GM13977 (cell line): ENCODE measurements at places on chromosomes 1 and 21.

DNA sequence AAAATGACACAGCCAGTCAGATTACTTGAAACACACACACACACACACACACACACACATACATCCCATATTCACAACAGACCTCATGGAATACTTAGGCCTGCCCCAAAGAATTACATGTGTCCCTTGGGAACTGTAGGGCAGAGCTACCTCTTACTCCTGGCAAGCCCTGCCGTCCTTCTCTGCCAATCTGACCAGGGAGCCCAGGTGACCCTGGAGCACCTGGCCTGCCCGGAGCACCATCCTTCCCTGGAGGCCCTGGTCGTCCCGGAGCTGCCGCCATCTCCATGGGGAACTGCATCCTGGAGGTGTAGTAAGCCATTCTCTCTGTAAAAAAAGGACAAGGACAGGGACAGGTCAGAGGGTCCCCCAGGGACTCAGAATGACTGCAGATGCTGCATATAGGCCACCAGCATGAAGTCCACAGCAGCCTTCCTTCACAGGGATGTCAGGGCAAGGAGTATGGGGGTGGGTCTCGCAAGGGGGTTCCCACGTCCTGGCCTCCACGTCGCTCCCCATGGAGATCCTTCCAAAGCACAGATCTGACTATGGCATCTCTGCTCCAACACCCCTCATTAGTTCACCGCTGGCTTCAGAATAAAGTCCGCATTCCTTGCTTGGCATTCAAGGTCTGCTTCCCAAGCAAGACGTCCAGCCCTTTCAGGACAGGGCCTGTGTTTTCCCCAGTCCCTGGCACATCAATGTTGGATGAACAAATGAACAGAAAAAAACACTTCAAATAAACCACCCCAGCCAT, 9.2 kb upstream of the PEF1 start:
- no peak for DNase-seq

DNA sequence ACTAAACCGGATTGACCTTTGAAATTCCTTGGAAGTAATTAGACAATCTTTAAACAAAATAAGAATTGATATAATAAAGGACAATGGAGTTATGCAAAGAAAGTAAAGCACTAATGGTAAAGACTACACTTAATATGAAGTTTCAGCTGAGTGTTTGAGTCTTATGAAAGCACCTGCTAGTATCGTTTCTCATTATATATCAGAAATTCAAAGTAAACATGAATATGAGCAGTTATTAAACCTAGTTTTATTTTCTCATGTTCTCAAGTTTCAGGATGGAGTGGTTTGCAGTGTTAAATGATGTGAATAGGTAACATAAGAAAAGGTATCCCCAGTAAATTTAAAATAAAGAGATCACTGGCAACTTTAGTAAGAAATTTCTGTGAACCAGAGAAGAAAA, 188.6 kb downstream of the ZP4 start:
- DNase-seq: no peak

GRCh38 chr21:31887391-31887841, 14.6 kb downstream of the HUNK start:
- no peak for DNase-seq

GRCh38 chr1:195097316-195097715, 1510.9 kb downstream of the KCNT2 start:
- DNase-seq: no peak

GRCh38 chr1:201347498-201348210, 29.8 kb downstream of the TNNT2 start:
- DNase-seq: no peak

GRCh38 chr1:94978401-94978800, 51.5 kb upstream of the CNN3 start:
- DNase-seq: no peak

DNA sequence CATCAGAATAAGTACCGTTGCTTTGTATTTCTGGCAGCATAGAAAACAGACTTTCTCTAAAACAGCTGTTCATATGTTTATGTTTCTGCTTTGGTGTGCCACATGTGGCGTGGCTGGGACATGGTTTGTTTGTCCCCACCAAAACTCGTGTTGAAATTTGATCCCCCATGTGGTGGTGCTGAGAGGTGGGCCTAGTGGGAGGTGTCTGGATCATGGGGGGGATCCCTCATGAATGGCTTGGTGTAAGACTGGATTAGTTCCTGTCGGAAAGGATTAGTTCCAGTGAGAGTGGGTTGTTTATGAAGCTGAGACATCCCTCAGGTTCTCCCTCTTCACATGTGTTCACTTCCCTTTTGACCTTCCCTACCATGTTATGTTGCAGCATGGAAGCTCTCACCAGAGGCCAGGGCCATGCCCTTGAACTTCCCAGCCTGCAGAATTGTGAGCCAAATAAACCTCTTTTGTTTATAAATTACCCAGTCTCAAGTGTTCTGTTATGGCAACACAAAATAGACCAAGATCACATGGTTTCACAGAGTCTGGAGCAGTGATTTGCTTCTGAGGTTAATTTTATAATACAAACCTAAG, 17.9 kb upstream of the H3-3A start:
- no peak for DNase-seq

DNA sequence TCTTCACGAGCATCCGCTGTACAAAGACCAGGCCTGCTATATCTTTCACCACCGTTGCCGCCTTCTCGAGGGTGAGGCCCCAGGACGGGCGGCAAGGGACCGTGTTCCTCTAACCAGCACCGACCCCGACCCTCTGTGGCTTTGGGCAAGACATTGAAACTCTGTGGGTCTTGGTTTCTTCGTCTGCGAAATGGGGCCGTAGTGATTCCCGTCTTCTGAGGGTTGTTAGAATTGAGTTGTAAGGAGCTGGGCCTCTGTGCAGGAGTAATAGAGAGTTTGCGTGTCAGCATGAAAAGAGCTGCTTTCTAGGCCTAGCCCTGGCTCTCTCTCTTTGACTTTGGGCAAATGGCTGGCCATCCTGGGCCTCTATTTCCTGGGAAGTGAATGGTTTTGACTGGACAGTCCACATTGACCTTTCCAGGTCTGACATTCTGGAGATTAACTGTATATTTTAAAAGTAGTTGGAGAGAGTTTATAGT, 591 bp downstream of the MRPL37 start:
- DNase-seq: peak; percentile 39

GRCh38 chr21:38048167-38048566, 131.9 kb upstream of the KCNJ6 start:
- DNase-seq: no peak

DNA sequence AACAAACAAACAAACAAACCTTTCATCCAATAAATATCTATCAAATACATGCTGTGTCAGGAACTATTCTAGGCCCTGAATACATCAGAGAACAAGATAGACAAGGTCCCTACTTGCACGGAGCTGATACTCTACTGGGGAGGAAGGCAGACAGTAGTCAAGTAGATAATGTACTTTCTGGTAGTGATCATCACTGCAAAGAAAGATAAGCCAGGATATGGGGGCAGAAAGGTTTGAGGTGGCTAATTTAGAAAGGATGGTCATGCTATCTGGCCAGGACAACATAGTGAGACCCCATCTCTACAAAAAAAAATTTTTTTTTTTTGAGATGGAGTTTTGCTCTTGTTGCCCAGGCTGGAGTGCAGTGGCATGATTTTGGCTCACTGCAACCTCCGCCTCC, 9.3 kb upstream of the MEX3A start:
- no peak for DNase-seq

- DNase-seq: no peak
Observed at GRCh38 chr1:116605315-116605714, 34.5 kb upstream of the CD58 start.

- no peak for DNase-seq
Observed at GRCh38 chr1:154931940-154932487, 4.5 kb downstream of the PMVK start.

DNA sequence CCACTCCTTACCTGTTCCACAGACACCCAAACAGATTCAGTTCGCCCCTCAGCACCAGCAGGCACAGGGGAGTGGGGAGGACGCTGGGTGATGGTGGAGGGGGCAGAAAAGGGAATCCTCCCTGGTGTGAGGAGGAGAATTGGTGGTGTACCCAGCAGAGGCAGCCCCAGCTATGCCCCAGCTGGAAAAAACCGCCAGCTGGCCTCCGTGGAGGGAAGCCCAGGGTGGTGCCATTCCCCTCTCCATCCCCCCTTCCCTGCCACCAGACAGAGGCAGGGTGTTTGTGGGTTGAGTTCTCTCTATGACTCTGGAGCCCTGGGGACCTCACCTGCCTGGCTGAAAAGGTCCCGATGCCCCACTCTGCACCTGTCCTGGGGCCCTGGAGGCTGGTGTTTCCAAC, 27.9 kb downstream of the OPTC start:
- DNase-seq: no peak

GRCh38 chr1:25703041-25703440, 86.5 kb downstream of the MAN1C1 start:
- DNase-seq: no peak

DNA sequence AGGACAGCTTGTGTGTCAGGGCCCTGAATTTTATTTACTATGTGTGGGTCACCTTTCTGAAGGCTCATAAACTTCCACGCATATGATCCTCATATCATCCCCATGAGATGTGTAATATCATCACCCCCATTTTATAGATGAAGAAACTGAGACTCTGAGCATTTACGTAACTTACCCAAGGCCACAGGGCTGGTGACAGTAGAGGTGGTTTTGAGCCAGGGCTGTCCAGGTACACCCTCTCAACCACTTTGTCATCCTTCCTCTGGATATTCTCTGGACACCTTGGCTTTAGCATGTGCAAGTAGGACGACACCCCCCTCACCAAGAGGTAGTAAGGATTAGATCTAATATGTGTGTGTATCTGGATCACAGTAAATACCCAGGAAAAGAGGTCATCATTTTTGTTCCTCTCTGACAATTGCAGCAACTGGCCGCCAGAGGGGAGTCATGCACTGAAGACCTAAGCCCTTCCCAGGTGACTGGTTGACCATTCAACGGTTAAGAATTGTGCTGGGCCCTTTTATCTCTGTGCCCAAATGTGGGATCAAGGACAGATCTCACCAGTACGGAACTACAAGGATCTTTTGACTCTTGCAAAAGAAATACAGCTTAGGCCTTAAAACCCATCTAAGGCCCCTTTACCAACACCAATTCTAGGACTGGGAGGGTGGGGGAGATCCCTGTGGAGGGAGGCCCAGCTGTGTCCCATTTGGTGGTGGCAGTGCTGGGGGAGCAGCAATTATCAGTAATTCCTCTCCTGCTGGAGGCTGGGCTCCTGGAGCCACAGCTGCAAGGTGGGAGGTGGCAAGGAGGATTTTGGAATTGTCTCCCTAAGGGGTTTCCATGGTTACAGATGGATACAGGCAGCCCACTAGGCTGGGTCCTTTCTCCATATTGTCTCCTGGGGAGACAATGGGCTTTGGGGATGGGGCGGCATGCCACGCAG, 13.7 kb upstream of the E2F2 start:
- peak; percentile 74 for DNase-seq

DNA sequence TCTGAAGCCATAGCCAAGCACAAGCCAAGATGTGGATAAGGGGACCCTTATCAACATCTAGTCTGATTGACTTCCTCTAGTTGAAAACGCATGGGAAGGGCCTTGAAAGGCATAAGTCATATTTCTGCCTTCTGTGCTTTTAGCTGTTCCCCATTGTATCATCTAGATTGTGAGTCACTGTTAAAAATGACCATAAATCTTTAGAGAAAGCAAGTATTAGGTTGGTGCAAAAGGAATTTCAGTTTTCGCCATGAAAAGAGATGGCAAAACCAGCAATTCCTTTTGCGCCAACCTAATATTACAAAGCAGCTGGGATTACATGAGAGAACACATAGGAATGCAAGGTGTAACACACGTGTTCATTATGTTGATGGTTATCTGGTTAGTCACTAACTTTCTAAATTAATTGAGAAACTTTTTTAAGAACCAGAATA, 63.6 kb downstream of the CLIC6 start:
- DNase-seq: no peak

GRCh38 chr1:58936973-58937372, 153.1 kb upstream of the JUN start:
- DNase-seq: no peak

- DNase-seq: peak; percentile 48
Observed at GRCh38 chr21:39125752-39126485, 57.3 kb downstream of the PSMG1 start.

DNA sequence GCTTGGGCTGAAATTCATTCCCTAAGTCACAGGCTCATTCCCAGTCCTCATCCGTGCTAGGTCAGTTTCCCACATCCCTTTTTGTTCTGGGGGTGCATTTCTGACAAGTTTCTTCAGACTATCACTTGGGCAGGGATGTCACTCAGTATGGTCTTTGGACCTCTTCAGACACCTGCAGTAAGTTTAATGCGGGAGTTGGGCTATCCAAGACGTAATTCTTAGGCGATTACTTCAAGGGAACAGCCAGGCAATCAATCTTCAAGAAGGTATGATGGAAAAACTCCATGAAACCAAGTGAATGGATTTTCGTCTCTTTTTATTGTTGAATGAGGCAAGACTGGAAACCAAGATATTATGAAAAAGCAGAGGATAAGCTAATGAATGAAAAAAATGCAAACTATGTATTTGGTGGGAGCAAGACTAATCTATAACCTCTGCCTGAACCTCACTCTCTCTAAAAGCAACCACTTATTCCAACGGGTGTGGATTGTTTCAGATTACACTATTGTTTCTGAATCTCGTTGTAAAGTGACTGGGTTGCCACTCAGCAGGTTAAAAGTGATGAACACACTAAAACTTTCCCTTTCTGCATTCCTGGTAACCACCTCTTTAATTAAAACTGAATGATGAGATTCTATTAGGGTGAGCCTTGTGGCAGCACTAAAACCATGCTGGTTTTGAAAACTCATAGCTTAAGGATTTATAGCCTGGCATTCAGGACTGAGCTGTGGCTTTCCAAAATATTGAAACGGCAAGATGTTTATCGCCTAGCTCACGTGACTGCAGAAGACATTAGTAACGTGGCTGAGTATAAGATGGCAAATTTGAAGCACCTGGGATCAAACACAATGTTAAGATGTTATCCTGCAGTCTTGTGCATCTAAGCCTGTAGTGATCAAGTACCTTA, 1.1 kb downstream of the RASAL2 start:
- DNase-seq: peak; percentile 25

GRCh38 chr1:4916610-4917009, 262.2 kb downstream of the AJAP1 start:
- DNase-seq: no peak

GRCh38 chr1:161805399-161806197, 39.5 kb downstream of the ATF6 start:
- DNase-seq: no peak

DNA sequence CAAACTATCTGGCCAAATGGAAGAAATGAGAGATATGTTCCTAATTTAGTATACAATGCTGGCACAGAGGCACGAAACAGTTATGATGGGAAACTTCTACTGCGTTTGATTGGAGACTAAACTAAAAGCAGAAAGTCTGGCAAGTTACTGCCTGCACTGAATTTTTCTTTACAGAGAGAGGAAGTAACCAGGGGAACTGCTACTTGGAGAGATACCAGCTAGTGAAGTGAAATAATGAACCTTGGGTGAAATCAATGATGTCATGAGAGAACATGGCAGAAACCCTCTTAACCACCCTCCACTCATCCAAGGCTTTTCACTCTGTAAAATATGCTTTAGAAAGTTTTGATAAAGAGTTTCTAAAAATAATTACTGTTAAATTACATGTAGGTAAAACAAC, 29.3 kb downstream of the NIBAN1 start:
- peak; percentile 61 for DNase-seq
